ENCODE measurements at places on chromosomes 11 and 22.

- no peak for DNase-seq
Measured at GRCh38 chr22:24054356-24054755, 43.3 kb downstream of the CABIN1 start.

DNA sequence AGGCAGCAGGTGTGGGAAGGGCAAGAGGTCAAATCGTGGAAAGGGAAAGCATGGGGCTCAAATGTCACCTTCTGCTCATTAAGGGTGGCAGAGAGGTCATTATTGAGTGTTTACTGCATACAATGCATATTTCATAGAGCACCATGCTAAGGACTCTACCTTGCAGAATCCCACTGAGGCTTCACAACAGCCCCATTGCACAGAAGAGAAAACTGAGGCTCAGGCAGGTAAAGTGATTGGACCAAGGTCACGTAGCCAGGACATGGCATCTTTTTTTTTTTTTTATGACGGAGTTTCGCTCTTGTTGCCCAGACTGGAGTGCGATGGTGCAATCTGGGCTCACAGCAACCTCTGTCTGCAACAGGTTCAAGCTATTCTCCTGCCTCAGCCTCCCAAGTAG lies 7.8 kb downstream of the FLRT1 start:
- no peak for DNase-seq

DNA sequence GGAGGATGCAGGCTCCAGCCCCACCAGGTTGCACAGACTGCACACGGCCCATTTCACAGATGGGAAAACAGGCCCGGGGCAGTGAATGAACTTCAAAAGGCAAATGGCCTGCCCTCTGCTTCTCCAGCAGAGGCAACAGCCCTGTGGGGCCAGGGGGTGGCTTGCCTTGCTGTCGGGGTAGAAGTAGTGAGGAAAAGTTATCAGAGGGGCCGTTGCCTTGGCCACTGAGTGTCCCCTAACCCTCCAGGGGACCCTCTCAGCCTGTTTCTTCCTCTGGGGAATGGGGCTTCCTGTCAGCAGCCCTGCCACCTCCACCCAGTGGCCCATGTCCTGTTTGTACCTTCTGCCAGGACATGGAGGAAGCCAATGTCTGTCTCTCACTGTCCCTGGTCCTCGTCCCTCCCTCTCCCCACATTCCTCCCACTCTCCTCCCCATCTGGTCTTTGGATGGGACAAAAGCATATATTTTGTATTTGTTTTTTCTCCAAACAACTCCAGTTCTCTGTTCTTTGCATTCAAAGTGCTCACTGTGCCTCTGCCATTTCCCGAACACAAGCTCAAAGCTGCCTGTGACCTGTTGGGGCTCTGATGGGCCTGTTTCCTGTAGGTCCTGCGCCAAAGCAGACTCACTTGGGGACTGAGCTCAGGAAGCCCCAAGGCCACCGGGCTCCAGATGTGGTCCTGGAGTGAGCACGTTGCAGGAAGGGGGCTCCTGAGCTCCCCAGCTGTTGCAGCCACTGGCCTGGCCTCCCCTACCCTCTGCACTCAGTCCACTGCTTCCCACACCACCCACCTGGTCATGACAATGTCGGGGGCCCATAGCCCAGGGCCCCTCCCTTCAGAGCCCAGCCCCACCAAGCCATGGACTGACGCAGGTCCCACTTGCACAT lies 9.5 kb downstream of the MAP4K2 start:
- no peak for DNase-seq

DNA sequence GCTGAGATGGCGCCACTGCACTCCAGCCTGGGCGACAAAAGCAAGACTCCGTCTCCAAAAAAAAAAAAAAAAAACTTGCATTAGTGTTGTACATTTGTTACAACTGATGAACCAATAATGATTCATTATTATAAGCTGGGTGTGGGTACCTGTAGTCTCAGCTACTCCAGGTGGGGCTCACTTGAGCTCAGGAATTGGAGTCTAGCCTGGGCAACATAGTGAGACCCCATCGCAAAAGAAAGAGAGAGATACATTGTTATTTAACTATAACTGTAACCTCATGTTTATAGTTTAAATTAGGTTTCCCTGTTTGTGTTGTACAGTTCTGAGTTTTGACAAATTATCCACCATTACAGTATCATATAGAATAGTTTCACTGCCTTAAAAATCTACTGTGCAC lies 38.6 kb downstream of the KDM2A start:
- DNase-seq = no peak

GRCh38 chr22:28243539-28243938 lies 324.5 kb upstream of the PITPNB start:
- DNase-seq = no peak

DNA sequence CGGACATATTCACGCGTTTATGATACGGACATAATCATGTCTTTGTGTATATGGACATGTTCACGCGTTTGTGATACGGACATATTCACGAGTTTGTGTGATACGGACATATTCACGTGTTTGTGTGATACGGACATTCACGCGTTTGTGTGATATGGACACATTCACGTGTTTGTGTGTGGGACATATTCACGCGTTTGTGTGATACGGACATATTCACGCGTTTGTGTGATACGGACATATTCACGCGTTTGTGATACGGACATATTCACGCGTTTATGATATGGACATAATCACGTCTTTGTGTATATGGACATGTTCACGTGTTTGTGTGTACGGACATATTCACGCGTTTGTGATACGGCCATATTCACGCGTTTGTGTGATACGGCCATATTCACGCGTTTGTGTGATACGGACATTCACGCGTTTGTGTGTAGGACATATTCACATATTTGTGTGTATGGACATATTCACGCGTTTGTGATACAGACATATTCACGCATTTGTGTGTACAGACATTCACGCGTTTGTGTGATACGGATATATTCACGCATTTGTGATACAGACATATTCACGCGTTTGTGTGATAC lies 24.9 kb downstream of the PTDSS2 start:
- no peak for DNase-seq

DNA sequence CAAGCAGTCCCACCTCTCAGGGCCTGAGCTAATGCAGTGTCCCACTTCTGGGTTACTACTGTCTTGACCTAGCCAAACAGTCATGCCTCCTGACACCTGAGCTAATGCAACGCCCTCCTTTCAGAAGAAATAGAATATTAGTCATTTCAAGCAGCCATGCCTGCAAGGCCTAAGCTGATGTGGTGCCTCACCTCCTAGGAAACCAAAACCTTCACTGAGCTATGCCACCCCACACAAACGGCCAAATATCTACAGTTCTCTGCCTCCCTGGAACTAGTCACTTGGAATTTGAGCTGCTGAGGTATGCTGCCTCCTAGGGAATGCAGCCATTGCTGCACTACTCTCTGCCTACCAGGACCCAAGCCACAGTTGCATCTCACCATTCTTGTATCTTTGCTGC lies 8.3 kb upstream of the MS4A6E start:
- no peak for DNase-seq

- no peak for DNase-seq
Measured at GRCh38 chr11:25057861-25058260, 561.0 kb downstream of the LUZP2 start.

DNA sequence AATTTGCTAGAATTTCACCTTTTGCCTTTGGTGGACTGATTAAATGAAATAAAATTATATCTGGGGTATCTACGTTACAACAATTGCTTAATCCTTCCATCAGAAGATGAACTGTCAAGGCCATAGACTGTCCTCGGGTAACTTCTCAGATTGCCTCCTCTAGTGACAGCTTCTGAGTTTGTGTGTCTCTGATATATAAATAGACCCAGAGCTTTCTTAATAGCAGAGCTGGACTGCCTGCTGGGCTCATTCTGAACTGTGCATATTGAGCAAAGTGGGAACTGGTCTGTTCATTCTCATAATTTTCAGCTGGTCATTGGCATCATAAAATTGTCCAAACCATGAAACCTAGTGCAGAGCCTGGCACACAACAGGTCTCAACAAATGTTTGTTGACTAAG lies 99.1 kb upstream of the GRAMD1B start:
- no peak for DNase-seq

DNA sequence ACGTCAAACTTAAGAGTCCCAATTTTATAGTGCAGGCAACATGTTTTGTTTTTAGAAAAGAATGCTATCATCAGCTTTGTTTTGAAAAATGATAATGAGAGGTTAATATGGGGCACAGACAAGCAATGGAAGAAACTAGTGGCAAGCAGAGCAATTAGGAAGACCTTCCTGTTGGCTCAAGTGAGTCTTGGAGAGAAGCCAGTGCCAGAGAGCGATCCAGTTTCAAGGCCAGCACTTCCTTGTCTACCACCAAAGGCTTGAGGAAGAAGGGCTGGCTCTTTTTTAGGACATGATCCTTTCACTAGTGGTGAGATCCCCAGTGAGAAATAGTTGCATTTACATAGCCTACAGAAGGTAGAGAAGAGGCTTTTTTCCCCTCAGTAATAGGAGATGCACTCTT lies 1340.7 kb downstream of the LRRC4C start:
- no peak for DNase-seq

DNA sequence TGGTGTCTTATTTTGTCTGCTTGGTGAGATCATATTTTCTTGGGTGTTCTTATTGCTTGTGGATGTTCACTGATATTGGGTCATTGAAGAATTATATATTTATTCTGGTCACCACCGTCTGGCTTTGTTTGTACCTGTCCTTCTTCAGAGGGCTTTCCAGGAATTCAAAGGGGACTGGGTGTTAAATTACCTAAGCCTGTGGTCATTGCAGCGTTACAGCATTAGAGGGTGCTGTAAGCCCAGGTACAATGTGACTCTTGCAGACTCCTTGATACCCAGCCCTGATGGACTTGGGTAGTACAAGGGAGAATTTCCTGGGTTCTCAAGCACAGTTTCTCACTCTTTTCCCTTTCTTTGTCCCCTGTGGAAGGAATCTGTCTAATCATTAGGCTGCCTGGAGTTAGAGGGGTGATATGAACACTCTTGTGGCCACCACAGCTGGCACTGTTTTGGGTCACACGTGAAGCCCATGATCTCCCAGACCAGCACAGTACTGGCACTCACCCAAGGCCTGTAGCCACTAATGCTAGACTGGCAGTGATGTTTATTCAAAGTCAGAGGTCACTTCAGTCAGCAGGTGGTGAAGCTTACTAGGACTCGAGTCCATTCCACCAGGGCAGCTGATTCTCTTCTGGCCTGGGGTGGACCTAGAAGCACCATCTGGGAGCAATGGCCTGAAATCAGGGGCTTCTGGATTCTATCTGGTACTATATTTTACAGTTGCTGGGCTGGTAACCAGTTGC lies 56.1 kb upstream of the NARS2 start:
- DNase-seq = no peak

- no peak for DNase-seq
Measured at GRCh38 chr11:58902881-58903280, 36.4 kb upstream of the GLYATL1 start.

DNA sequence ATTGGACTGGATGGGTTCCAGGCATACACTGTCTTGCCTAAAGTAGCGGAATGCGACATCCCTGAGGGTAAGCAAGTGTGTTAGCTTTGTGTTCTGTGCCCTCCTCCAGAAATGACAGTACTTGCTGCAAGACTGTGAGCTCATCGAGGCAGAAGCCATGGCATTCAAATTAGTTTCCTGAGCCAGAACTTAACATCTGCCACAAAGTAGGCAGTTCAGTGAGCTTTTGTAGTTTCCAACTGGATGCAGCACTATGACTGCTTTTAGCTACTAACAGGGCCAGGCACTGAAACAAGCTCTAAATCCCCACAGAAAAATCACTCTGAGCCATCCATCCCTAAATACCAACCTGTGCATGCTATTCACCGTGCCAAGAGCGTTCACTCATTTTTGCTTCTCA lies 1.2 kb upstream of the FAR1 start:
- no peak for DNase-seq

DNA sequence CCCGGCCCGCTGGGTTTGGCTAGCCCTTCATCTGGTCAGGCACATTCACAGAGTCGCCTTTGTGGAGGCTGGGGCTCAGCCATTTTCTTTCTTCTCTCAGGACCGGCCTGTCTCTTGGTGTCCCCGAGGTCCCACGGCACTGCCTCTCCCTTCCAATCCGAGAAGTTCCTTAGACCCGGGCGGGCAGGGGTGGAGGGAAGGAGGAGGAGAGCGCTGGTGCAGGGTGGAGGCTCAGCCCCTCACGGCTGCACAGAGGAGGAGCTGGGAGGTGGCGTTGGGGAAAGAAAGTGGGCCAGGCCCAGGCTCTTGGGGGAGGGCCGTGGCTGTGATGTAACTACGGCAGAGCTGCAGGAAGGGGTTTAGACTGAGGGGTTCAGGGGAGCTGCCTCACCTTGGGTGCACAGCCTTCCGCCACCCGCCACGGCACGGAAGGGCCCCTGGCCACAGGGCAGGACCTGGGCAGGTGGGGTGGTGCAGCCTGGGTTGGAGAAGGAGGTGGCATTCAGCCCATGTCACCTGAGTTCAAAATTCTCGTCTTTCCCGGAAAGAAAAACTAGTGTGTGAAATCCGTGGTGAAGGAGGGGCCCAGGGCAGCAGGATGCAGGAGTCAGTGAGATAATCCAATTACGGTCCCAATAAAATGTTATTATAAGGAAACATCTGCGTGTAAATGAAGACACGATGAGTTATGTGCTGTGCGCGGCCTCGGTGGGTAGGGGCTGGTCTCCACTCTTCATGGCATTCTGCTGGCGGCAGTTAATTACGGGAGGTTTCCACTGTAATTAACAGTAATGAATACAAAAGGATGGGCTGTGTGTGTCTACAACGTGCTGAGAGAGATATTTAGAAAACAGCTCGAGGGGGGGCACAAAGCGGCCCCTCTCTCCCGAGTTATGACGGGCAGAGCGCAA lies 1.7 kb downstream of the BRSK2 start:
- peak; percentile 61 for DNase-seq

GRCh38 chr11:33999393-33999792 lies 52.1 kb upstream of the CAPRIN1 start:
- no peak for DNase-seq

GRCh38 chr22:39379756-39380730 lies 19.5 kb upstream of the TAB1 start:
- DNase-seq = no peak

- no peak for DNase-seq
Measured at GRCh38 chr11:35168671-35169070, 29.7 kb downstream of the CD44 start.

DNA sequence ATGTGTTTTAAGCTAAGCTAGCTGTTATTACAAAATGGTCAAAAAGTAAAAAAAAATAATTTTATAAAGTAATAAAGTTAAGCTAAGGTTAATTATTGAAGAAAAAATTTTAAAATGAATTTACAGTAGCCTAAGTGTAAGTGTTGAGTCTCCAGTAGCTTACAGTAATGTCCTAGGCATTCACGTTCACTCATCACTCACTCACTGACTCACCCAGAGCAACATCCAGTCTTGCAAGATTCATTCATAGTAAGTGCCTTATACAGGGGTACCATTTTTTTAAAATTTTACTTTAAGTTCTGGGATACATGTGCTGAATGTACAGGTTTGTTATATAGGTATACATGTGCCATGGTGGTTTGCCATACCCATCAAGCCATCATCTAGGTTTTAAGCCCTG lies 11.6 kb upstream of the OOSP4B start:
- DNase-seq = no peak

- no peak for DNase-seq
Measured at GRCh38 chr11:64400667-64401066, 41.7 kb downstream of the RPS6KA4 start.

DNA sequence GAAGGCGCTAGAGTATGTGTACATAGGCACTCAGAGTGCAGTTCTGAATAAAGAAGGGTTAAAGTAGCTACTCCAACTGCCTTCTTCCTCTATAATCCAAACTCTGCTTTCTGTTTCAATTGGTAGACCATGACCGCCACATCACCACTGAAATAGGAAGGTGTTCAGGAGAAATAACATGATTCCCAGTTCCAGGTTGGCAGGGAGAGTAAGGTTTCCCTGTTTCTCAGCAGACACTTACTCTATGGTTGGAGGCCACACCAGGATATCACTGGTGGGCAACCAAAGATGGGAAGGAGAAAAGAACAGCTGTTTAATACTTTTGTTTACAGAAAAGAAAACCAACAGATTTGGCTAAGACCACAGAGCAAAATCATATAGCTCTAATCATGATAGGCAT lies 37.9 kb downstream of the PAK1 start:
- DNase-seq = no peak

Measured in NCI-H524 (cell line).